Foreskin fibroblast (primary cell): ENCODE measurements at places on chromosomes 16 and 17.

- no peak for DNase-seq
Measured at GRCh38 chr16:87593710-87594258, 8.5 kb upstream of the JPH3 start.

DNA sequence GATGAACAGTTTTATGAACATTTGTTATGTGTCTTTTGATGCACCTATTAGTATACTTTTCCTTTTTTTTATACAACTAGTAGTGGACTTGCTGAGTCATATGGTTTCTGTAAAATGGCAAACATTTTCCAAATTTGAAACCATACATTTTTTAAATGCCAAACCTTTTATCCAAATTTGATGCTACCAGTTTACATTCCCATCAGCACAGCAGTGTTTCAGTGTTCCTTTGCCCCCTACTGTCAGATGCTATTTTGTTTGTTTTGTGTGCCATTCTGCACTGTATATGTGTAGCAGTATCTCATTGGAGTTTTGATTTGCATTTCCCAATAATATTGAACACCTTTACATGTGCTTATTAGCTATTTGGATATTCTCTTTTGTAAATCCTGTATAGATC, 219.4 kb downstream of the TANC2 start:
- DNase-seq = peak; percentile 5

DNA sequence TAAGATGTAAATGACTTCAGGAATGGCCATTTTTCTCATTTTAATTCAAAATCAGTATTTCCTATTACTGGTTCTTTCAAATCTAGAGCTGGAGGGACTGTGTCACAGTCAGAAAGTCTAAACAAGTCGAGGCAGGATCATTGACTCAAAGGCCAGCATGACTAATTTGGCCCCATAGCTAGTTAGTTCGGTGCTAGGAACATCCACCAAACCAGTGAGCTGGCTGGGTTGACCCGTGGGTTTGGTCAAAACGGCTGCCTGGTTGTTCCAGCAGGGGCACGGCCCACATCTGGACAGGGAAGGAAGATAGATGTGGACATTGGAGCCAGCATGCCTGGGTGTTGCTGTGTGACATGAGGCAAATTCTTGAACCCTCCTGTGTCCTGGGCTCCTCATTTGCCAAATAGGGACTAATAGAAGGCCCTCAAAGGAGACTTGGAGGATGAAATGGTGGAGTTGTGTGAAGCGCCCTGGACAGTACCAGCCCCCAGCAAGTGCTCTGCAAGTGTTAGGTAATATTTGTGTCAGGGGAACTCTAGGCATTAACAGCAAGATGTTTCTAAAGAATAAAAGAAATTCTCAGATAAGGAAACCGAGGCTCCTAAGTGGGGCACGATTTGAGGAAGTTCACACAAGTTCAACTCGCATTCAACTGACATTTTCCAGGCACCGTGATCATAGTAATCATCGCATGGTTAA, 46.2 kb downstream of the MEOX1 start:
- no peak for DNase-seq

- DNase-seq = no peak
Measured at GRCh38 chr17:3400055-3400454, 1.8 kb upstream of the OR1E1 start.

GRCh38 chr17:12983991-12984884, 33.6 kb downstream of the ELAC2 start:
- peak; percentile 77 for DNase-seq

DNA sequence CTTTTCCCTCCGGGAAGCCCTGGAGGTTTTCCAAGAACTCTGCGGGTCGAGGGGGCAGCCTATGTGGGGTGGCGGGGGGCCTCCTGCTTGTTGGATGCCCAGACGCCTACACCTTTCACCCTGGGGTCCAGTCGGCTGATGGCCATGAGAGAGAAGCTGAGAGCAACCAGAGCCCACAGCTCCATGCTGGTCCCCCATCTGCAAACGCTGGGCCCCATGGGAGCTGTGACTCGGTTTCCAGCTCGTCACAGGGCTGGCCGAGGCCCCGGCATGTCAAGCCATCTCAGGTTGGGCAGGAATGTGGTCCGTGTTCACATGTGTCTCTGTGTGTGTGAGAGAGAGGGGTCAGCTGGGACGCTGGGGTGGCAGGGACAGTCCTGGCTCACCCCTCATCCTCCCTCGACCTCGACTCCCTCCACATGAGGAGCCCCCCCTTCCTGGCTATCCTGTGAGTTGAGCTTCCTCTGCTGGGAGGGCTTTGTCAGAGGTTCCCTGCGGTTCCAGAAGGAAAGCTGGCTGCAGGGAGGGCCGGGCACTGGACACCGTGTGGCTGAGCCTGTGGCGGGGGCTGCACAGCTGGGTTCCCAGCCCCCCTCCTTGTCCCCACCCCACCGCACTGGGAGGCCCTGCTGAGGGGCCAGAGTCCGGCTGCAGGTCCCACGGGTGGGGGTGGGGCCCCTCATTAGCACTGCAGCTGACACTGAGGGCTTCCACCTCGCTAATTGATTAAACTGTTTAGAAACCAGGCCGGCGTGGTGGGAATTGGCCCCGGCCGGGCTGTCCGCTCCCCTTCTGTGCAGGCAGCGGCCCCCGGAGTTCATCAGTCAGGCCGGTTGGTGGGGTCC, 19.1 kb downstream of the METRNL start:
- DNase-seq = no peak

GRCh38 chr17:38322156-38322779, 21.5 kb downstream of the GPR179 start:
- peak; percentile 68 for DNase-seq

DNA sequence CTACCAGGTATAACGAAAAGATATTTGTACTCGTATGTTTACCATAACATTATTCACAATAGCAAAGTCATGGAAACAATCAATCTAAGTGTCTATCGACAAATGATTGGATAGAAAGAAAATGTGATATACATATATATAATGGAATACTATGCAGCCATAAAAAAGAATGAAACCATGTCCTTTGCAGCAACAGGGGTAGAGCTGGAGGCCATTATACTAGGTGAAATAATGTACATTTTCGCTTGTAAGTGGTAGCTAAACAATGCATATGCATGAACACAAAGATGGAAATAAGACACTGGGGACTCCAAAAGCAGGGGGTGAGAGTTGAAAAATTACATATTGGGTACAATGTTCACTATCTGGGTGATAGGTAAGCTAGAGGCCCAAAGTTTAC, 124.0 kb downstream of the MYO1D start:
- DNase-seq = no peak

DNA sequence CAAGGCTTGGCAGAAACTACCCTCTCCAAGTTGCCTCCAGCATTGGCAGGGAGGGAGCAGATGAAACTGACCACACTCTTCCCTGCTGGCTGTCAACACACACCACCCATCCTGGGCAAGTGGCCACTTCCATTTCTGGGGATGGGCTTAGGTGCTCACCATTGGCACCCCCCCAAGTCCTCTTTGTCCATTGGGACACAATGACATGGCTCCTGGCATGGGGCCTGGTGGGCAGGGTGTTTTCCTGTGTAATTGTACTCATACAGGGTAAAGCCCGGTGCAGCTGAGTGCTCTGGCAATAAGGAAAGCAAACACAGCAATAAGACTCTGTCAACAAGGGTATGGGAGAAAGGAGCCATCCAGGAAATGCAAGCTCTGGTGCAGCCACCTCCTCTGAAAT, 22.6 kb downstream of the SCNN1B start:
- DNase-seq = no peak

GRCh38 chr17:41962111-41962510, 4.5 kb upstream of the CNP start:
- DNase-seq = no peak

DNA sequence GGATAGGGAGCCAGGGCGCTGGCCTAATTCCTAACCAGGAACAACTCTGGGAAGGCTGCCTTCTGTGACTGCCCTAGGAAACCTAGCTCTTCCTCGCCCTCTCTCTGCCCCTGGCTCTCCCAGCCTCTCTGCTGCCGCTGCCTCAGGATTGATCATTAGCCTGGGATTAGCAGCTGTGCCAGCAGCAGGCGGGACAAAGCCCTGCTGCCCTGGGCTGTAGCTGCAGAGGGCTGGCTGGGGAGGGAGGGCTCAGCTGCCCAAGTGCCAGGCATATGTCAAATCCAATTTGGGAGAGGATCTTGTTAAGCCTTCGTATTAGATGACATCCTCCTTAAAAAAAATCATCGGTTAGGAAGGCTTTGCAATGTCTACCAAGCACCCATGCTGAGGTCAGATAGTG, 144.8 kb upstream of the CCL2 start:
- DNase-seq = no peak

GRCh38 chr17:27824176-27824715, 23.9 kb upstream of the NOS2 start:
- DNase-seq = no peak

GRCh38 chr17:75182319-75182568, 515 bp downstream of the SUMO2 start:
- DNase-seq = no peak

DNA sequence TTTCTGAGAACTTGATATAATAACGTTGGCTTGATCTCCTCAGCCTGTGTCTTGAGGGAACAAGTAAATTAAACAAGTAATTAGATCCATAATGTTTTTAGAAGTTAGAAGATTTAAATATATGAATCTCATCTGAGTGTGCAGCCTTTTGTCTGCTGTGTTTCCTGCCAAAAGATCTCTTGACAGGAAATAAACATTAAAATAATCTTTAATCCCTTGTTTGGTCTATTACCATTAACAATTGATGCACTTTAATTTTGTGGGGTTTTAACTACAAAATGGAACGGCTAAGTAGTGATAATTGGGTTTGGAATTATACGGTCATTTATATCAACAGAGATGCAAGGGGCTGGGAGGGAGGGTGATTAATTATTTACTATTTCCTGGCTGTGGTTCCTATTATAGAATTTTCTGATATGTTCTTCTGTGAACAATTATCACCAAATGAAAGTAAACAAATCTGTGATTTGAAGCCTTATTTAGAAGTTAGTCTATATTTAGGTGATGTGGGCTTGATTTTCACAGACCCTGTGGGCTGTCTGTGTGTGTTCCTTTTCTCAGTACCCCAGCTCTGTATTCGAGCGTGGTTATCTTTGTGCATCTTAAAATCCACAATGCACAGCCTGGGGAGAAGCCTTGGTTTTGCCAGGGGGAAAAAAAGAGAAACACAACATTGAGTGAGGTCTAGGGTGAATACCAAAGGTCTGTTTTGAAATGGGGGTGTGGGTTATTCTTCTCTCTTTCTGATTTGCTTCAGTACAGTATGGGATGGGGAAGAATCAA, 556.1 kb downstream of the WWOX start:
- DNase-seq = no peak

DNA sequence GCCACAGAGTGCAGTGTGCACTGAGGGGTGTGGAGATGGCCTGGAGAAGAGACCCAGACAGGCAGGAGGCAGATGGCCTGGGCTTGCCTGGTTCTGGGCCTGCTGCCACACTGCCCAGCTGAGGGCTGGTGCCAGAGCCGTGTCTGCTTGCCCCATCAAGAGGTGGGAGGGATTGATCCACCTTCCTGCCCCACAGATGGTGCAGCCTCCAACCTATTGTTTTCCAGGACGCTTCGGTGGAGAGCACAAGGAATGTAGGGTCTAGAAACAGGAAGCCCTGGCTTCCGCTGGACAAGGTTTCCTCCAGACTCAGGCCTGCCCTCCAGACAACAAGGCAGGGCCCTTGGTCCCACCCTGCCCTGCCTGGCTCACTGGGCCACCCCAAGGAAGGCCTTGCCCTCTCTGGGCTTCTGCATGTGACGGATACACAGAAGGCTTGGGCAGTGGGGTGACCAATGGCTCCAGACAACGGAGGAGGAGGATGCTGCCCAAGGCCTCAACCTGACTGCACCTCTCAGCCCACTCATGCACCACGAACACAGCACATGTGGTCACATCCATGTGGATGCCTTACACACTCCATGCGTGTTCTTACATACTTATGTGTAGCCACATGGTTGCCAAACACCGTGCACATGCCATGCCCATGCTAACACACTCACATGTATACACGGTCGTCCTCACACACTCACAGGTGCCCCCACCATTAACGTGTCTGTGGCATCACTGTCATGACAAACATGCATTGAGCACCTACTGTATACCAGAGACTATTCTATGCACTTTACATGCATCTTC, 6.5 kb upstream of the CDH5 start:
- DNase-seq = no peak

DNA sequence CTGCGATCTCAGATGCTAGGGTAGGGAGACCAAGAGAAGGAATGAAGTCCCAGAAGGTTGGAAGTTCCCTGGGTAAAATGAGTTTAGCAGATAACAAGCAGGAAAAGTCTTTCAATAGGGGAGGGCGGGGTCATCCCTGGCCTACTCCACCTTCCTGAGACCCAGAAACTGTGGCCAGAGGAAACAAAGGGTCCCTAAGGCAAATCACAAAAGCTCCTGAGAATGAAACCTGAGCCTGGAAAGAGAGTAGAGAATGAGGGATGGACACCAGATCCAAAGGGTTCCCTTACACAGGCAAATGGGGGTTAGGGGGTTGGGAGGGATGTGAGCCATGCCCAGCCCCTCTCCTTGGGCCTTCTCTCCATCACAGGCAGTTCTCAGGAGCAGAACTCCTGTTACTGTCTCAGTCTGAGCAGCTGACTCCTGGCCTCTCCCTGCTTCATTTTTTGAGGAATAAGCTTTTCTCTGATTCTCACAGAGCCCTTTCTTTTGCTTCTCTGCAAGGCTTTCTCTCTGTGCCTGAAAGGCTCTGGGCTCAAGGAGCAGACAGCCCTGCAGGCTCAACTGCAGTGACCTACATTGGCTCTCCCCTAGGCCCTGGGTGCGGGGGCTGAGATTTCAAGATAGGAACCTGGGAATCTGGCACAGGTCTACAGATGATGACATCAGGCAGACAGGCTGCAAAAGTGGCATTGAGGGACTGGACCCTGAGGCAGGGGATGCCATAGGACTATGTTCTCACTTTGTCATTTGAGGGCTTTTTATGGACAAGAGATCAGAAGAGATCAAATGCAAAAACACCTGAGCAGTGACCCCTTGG, 9.8 kb upstream of the NR1D1 start:
- DNase-seq = no peak

- DNase-seq = no peak
Measured at GRCh38 chr16:11038305-11038704, 93.9 kb downstream of the CLEC16A start.

- DNase-seq = peak; percentile 89
Measured at GRCh38 chr17:2982854-2983253, 80.6 kb downstream of the OR1D5 start.

GRCh38 chr16:30669026-30669902, 11.0 kb downstream of the FBRS start:
- DNase-seq = no peak
